NCI-H2081 (cell line): ENCODE measurements at places on chromosomes 1 and 21.

DNA sequence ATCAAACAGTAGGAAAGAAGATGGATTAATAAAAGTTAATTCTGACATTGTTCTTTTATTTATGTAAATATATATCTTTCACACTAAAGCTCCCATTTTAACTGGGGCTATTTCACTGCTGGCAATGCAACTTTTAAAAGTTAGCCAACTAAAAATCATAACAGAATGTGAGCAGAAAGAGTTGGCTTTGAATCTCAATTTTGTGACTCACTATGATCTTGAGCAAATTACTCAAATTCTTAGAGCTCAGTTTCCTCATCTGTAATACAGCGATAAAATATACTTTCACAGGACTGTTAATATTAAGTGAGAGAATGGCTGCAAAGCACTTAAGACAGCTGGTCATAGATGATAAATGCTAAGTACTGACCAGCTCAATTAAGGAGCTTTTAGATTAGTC is 10.8 kb downstream of the EFCAB14 start:
- no peak for DNase-seq

DNA sequence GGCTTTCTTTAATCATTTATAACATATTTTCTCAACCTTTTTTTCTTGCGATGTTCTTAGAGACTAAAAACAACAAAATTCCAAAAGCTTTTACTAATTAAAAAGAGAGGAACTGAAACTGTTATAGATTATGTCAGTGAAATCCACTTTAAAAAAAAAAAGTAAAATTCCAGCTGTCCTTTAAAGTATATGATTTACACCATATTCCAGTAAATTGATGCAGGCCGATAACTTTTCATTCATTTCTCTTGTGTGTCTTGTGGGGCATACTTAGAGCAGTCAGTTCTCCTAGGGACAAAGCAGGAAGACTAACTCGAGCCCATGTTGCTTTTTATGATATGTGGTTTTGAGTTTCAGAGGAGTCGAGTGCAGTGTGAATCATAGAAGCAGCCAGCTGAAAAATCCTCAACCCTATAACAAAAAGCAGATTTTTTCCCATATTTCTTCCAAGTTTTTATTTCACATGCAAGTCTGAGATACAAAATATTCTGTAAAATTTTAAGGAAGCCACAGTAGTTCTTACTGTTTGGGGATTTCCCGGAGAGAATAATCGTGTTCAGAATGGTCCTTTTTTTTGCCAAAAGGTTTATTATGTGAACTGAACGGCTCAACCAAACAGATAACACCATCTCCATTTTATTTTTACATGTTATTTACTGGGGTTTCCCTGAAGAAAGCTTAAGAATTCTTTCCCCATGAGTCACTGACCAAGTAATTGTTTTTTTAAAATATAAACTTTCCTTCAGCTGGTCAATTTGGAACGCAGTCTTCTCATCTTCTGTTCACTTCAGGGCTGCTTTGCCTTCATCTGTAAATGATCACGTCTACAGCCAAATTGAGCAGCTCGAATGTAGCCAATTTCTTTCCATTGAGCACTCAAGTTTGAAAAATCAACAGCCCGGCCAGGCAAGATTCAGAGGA is 77.0 kb upstream of the C1orf105 start:
- no peak for DNase-seq

DNA sequence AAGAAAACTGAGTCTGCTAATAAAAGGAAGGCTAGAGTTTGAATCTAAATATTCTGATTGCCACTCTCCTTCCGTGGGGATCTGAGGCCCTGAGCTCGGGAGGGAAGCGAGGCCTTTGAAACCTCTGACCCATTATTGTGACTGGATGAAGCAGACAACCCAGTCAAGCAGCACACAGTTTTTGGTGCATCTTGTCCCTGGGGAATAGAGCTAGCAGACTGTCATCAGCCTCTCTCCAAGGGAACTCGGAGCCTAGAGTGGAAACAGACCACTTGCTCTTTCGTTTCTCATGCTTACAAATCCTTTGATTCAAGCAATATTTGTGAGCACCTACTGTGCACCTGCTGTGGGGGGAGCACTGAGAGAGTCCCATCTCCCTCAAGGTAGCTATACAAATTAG is 133.2 kb upstream of the KLHDC7A start:
- DNase-seq = no peak

DNA sequence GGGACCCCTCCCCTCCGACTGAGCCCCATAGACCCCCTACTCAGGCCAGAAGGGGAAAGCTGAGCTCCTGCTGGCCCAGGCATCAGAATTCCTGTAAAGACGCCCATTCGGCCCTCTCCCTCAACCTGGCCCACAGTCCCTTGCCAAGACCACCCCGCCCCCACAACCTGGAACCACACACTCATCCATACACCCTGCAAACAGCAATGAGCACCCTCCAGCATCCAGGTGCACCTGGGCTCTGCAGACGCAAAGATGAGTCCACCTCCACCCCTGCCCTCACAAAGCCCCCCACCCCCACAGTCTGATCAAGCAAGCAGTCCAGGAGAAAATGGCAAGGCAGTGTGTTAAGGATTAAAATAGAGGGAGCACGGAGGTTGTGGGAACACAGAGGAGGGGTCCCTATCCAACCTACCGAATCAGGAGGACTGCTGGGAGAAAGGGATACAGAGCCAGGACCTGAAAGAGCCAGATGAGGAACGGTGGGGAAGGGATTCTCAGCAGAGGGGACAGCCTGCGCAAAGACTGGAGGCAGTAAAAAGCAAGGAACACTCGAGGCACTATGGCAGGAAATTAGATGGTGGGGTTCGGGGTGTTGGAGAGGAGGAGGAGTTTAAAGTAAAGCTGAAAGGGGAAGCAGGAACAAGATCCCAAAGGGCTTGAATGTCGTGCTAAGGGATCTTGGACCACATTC is 67.3 kb upstream of the LAPTM5 start:
- DNase-seq = no peak

DNA sequence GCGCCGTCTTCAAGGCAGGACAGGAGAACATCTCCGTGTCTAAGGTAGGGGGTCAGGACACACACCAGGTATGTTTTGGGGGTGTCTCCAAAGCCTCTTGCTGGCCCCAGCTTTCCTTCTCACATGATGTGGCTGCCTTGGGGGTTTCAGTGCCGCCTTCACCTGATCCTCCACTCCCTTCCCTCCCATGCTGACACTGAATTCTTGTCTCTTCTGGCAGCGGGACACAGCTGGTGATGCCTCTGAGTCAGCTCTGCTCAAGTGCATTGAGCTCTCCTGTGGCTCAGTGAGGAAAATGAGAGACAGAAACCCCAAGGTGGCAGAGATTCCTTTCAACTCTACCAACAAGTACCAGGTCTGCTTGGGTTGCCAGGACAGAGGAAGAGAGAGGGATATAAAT is 13.5 kb downstream of the ATP1A2 start:
- no peak for DNase-seq

- peak; percentile 7 for DNase-seq
Measured at GRCh38 chr1:110829955-110830553, 42.9 kb upstream of the CD53 start.

GRCh38 chr1:22767852-22768251 is 57.2 kb downstream of the EPHB2 start:
- no peak for DNase-seq

DNA sequence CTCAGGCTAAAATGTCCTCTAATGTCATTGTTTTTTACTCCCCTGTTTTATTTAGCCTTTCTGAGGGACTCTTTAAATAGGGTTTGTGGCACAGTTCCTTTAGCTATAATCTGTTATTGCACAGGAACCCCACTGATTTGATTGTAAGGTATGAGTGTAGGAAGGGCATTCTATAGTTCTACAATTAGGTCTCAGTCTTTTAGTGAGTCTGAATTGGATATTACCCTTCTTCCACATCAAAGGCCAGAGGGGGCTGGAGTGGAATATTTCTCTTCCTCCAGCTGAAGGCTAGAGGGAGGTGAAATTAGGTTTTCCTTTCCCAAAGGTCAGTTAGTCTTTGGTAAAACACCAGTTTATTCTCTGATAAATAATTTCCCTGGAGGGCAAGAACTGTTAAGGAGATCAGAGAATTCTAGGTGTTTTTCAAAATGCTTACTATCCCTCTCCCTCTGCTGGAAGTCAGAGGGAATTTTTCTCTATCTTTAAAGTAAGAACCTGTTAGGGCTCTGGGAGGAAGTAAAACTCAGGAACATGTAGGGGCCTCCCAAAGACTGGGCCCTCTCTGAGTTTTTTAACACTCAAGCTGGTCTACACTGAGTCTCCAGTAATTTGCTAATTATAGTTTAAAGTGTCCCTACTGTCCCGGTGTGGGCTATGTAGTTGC is 176.3 kb upstream of the ZNHIT6 start:
- DNase-seq = peak; percentile 13

DNA sequence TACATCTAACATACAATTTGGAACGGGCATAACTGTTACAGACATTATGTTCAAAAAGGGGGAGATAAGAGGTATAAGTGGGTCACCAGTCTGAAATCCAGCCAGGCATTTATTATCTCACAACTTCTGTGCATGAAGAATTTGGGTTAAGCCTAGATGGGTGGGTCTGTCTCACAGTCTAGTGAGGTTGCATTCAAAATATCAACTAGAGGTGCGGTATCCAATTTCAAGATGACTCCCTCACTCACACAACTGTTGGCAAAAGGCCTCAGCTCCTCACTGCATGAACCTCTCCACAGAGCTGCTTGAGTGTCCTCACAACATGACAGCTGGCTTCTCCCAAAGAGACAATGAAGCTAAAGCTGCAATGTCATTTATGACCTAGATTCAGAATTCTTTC is 4.7 kb downstream of the AUNIP start:
- DNase-seq = no peak

GRCh38 chr1:20199403-20199802 is 13.1 kb upstream of the PLA2G2C start:
- DNase-seq = no peak

DNA sequence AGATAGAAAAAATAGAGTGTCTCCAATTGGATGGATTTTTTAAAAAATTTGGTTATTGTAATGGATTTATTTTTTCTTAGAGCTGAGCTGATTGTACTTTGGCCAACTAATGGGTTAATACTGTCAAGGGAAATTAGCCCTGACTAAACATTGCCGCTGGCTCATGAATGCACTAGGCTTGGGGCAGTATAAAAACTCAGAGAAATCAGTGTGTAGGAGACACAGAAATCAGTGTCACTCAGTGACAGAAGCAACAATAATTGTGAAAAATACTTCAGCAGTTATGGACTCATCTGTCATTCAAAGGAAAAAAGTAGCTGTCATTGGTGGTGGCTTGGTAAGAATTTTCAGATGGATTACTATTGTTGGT is at the start of gene KMO:
Gene KMO, plus strand, starts transcription at position 217 of the 370 bp plus-strand sequence. Its CDS starts 67 bp downstream, at position 284.
- DNase-seq = peak; percentile 29

DNA sequence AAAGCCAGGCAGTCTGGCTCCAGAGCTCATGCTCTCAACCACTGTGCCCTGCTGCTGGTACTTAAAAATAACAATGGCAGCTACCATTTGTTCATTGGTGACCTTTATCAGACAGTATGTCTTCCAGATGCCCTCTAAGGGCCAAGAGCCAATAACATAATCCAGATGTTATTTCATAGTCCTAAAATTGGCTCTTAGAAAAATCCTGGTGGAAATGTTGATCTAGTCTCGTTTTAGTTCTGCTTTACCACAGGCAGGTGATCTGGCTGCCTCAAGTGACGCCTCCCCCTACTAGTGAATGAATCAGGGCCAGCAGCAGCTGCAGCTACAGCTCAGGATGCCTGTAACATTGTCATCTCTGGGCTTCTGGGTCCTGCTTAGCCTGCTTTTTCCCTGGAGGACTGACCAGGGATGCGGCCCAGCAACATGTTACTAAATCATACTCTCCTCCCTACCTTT is 12.6 kb upstream of the HMGN2 start:
- no peak for DNase-seq

- no peak for DNase-seq
Measured at GRCh38 chr1:110280804-110281203, 58.4 kb upstream of the RBM15 start.

GRCh38 chr1:111801071-111801850 is 45.6 kb downstream of the DDX20 start:
- DNase-seq = no peak

DNA sequence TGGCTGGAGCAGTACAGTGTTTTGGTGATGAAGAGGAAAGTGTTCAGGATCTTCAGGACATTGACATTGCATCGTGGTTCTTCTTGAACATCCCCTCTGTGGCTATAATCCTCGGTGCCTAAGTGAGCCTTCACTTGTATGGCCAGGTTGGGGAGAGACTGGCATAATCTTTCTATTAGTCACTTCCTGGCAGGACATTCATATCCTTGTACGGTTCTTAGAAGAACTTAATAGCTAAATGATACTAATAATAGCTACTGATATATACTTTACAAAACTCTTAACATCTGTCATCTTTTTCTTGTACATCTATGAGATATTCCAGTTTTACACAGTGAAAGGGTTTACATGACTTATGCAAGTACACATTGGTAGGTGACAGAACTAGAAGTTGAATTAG is 35.8 kb downstream of the CELF3 start:
- DNase-seq = no peak

DNA sequence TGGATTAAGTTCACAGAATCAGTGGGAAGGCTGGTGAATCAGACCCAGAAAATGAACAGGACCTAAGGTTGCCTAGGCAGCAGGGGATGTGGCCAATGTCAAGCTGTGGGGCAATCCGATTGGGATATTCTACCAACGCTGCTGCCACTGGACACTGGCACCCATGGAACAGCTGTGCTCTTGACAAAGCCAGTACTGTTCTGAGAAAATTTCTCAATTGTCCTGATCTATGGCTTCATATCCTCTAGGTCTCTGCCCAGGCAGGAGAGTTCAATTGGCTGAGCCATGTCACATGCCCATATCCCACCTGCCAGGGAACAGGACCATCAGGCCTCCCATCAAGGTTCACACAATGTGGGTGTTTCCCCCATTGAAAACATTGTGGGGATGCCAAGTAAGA is 6.2 kb downstream of the TACSTD2 start:
- DNase-seq = no peak

DNA sequence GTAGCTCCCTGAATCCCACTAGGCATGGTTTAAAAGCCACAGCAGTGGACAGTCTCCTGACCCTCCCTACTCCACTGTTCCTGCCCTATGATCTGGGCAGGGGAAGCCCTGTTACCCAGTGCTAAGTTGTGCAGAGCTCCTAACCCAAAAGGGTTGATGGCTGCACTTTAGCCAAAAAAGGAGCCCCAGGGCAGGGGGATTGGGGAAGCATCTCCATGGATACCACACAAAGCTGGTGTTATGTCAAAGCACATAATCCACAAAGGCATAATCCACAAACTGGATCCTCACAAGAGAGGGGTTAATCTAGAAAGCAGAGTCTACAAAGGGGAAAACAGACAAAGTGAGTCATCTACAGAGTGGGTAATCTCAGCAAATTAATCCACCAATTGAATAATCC is 5.7 kb downstream of the RSPO1 start:
- DNase-seq = no peak

GRCh38 chr1:164733070-164733469 is 174.1 kb downstream of the PBX1 start:
- DNase-seq = no peak

GRCh38 chr1:42937141-42937696 is 21.4 kb downstream of the SLC2A1 start:
- no peak for DNase-seq
